ENCODE measurements at places on chromosomes 5 and 9.

DNA sequence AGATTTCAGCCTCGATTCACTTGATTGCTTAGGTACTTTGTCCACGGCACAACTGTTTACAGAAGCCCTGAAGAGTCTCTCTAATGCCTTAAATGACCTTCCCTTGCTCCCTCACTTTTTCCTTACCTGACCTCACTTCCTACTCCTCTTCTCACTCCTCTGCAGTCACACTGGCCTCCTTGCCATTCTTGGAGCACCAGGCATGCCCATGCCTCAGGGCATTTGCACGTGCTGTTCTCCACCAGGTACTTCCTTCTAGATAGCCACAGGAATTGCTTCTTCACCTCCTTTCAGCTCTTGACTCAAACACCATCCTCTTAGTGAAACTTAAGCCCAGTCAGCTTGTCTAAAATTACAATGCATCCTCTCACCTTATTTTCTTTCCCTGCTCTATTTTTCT, 52.4 kb upstream of the TRAF1 start:
- no peak for DNase-seq

GRCh38 chr9:88938189-88938588, 53.1 kb upstream of the S1PR3 start:
- no peak for DNase-seq

DNA sequence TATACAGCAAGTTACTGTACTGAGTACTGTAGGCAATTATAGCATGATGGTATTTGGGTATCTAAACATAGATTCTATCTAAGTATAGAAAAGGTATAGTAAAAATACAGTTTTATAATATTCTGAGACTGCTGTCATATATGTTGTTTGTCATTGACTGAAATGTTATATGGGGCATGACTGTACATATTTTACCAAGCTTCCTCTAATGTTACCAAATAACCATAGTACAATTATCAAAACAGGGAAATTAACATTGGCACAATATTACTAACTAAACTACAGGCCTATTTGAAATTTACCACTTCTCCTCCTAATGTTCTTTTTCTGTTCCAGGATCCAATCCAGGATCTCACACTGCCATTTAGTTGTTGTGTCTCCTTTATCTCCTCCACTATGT, 18.5 kb downstream of the NPR3 start:
- no peak for DNase-seq

DNA sequence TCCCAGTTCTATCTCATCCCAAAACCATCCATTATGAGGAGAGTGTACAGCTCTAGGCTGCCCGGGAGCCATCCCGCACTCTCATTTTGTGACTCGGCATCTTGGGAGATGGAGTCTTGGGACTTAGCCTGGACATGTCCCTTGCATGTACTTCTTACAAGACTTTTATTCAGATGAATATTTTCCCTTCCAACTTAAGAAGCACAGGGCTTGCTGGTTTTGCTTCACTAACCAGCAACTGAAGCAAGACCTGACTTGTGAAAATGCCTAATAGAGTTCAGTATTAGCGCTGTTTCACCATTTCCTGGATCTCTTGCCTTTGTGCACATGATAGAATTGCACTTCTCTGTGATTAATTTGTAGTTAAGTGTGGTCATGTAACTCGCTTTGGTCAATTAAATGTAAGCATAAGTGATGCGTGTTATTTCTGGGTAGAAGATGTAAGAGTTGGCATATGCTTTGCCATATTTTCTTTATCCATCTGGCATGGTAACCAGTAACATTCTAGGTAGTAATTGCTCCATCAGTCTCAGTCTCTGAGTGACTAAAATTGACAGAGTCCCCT, 55.8 kb downstream of the PDCD1LG2 start:
- DNase-seq, result no peak

DNA sequence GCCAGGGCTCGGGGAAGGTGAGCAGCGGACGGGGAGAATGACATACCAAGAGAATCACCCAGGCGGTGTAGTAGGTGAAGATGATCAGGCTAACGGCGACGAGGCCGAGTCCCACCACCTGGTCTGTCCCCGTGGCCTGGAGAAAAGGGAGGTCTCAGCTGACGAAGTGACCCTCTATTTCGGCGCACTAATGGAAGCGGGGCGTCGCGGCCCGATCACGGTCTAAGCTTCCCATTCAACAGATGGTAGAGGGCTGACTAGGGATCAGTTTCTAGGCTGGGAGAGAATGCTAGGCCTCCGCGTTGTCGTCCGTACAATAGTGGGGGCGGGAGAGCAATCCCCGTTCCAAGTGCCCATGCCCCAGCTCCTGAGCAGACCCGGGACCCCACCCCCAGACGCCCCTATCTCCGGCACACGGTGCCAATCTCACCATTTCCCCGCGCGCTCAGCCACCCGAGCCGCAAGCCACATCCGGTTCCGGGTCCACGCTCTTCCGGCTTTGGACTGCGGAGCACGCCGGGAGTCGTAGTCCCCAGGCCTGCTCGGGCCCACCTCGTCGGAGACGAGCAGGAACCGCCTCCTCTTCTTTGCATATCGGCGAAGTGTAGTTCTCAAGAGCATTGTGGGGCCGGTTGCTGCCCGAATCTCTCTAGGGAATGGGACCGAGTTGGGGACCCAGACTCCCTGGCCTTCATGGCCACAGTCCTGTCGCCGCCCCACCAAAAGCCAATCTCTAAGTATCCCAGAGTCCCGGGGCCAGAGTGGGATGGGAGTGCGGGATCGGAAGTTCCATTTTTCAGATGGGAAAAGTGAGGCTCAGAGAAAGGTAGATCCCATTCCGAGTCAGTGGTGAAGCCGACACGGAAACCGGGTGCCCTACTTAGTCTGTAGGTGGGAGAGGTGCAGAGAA, at the start of gene DPM2:
DPM2 (minus strand) TSS at position 467 of the 910 bp plus-strand sequence; CDS start at position 433, 34 bp downstream.
- DNase-seq, result peak; percentile 87

GRCh38 chr5:43233946-43234345, 41.9 kb downstream of the NIM1K start:
- no peak for DNase-seq

Data from WERI-Rb-1 (cell line).